ENCODE measurements at places on chromosomes 12 and 14. TPM values are rescaled to one million over a fixed set of nuclear protein-coding genes. Genes with fewer than 3 reads are reported as not detected.

DNA sequence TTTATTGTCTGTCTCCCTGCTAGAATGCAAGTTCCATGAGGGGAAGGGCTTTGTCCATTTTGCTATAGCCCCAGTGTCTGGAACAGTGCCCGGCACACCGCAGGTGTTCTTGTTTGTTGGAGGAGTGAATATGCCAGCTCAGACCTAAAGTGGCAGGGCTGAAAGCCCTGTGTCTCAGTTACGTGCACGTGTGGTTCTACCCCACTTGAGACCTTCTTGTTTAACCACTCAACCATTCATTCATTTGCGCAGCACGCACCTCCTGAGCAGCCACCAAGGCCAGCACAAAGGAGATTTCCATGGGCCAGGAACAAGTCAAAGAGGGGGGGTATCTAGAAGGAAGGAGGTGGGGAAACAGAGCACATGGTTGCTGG, 338.0 kb upstream of the FKBP4 start:
- no peak for DNase-seq
- H3K4me1 ChIP-seq: no peaks in the 10 kb centered on the region
- H3K36me3 ChIP-seq: no peaks in the 10 kb centered on the region
- no peaks in the 10 kb centered on the region for H3K27me3 ChIP-seq
- no peak overlapping the region for H3K27ac ChIP-seq
- no peak overlapping the region for H3K4me3 ChIP-seq

DNA sequence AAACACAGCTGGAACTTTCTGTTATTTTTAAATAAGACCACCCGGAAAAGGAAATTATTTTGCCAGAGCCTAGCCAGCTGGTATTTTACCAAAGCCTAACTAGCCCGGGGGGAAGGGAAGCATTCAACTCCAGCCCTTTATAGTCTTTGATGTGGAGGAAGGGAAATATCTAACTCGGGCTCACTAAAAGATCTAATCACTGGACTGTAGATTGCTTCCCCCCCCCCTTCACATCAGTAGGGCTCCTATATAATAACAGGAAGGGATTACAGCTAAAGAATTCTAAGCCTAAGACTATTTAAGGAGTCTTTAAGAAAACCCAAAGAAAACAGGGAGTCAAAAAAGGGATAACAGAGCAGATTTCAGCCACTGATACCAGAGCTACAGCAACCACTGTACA, 431.1 kb downstream of the KCNH5 start:
- H3K27me3 ChIP-seq: no peaks in the 10 kb centered on the region
- H3K4me1 ChIP-seq: no peaks in the 10 kb centered on the region
- no peak overlapping the region for H3K4me3 ChIP-seq
- H3K36me3 ChIP-seq: no peaks in the 10 kb centered on the region
- H3K27ac ChIP-seq: no peak overlapping the region
- DNase-seq: no peak

DNA sequence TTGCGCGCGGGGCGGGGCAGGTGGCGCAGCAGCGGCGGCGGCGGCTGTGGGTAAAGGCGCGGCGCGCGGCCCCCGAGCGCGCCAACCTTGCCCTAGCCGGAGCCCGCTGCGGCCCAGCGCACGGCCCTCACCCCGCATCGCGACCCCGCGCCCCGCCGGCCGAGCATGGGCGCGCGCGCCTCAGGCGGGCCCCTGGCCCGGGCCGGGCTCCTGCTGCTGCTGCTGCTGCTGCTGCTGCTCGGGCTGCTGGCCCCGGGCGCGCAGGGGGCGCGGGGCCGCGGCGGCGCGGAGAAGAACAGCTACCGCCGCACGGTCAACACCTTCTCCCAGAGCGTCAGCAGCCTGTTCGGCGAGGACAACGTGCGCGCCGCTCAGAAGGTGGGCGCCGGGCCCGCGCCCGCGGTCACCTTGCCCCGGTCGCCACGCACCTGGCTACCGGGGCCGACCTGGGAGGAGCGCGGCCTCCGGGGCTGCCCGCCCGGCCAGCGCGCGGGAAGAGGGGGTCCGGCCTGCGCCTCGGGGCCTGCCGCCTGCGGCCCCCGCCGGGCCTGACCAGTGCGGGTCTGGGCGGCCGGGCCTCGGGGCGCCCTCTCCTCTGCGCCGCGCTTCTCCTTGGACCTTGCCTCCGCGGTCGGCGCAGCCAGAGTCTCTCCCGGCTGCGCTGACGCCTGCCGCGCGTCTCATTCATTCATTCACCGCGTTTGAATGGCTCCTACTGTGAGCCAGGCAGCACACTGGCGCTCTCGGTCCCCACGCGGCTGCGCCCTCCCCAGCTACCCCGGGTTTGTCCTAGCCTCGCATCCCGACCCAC, at the start of gene BRI3BP:
TSS of gene BRI3BP (plus strand) at position 20 of the 811 bp plus-strand sequence. CDS start at position 166, 146 bp downstream.
- peak within 1 kb of the TSS; percentile 61 for H3K4me3 ChIP-seq
- no peak within 1 kb of the TSS for H3K27ac ChIP-seq
- H3K27me3 ChIP-seq: no peaks in the 10 kb centered on the region
- DNase-seq: peak; percentile 38
- H3K36me3 ChIP-seq: no peaks in the 10 kb centered on the region

The EXD2 gene
- 30.7 TPM for total RNA-seq

All from astrocyte (in vitro differentiated cells and primary cell).